ENCODE measurements at places on chromosomes 1 and 21.

DNA sequence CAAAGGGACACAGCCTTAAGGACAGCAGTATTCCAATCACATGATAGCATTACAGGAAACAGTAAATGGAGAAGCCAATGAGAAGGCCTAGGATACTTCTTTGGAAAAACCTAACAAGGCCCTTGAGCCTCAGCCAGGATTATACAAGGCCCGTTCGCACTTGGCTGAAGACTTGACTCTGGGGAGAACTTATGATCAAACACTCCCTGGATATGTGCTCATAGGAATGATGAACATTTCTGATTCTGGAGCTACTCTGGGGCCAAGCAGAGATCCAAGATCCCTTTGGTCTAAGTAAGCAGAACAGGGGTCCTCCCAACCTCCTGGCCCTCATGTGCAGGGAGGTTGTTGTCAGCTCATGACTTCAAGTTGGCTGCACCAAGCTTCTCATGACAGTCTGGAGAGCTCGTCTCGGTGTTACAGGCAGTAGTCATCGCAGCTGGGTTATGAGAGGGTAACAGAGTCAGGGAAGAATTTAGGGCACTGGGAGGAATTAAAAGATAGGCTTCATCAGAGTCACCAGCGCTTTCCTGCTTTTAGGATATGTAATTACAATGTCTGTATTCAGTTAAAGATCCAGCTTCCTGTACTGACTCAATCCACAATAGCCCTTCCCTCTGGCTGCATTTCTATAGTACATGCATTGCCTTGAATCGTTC, 92.5 kb upstream of the IRF2BP2 start:
- DNase-seq = no peak

DNA sequence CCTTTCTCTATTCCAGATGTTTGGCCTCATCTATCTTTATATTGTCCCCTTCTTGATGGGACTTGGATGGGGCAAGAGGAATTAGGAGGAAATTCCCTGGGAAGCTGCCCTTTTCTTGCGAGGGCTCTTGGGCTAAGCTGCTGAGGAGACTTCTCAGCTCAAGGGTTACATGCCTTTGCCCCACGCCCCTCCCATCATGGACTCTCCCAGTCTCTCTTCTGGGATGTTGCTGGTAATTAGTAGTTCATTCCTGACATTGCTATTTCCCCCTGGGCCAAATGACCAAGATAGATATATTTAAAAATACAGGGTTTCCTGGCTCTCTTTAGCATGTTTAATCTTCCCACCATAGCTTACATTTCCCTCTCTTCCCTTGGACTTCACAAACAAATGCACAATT, 90.6 kb upstream of the RALGPS2 start:
- DNase-seq = no peak

DNA sequence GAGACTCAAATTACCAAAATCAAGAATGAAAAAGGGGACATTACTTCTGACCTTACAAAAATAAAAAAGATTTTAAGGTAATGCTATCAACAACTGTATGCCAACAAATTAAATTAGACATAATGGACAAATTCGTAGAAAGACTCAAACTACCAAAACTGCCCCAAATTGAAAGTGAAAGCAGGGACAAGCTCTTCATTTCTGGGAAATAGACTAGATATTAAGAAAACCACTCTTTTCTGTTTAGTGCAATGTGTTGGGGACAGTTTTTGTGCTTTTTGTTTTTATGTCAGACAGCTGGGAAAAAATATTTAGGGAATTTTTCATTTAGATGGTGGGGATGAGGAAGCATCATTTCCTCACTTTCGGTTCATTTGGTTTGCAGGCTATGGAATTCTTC, 4.9 kb upstream of the GBP1 start:
- no peak for DNase-seq

GRCh38 chr1:180603223-180603849, 28.5 kb upstream of the XPR1 start:
- DNase-seq = no peak

- no peak for DNase-seq
These were observed 308.9 kb upstream of the RUNX1 start for GRCh38 chr21:35358008-35358407.

DNA sequence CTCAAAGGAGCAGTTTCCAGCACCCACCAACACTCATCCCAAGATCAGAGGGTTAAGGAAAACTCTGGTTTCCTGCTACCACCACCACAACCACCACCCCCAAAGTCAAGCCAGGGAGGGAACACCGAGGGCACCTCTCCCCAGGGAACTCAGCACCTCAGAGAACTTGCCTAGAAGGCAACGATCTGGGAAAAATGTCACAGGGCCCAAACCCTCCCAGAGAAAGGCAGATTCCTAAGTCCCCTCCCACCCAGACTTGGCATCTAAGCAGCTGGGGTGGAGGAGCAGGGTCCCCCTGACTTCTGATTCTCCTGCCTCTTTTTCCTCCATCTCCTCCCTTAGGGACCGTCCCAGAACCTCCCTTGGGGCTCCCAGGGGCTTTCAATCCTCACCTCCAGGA, 10.6 kb downstream of the KANK4 start:
- DNase-seq = no peak

DNA sequence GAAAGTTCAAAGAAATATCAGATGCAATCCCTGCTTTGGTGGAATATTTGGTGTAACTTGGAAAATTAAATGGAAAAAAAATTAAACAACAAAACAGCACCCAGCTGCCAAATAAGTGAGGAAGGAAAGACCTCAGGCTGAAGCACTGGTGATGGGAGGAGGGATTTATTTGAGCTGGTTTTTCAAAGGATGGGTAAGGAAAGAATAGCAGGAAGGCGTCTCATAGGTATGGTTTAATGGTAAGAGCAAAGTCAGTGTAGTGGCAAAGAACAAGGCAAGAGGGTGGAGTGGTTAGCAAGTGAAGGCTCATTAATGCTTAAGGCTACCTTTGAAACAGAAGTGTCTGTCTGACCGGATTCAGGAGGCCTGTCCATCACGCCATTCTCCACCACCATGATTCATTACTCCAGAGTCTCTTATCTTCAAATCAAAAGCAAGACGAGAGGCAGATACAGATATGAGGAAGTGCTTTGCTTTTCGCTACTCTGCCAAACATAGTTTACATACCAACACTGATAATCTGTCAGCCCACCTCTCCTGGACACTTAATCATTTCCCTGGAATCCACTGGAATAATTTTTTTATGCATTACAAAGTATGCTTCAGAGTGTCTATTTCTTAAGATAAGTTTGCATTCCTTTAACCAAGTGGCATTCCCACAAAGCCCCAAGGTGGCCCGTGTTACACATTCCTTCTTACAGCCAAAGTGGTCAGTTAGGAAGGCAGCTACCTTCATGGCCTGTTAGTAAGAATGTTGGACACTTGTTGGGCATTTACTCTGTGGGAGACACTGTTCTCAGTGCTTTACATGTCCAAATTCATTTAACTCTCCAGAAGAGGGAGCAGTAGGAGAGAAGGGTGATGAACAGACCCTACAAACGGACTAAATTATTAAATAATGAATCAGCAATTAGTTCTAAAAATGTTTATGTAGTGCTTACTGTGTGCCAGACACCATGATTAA, 146.6 kb downstream of the ROR1 start:
- no peak for DNase-seq

- peak; percentile 38 for DNase-seq
These were observed 29.3 kb downstream of the TNNT2 start for GRCh38 chr1:201348211-201348566.

GRCh38 chr1:109454497-109455133, 11.7 kb upstream of the SYPL2 start:
- DNase-seq = no peak

- DNase-seq = no peak
These were observed 39.0 kb downstream of the FOXO6 start for GRCh38 chr1:41400225-41400624.

Data from activated T-cell treated with anti-CD3 and anti-CD28 coated beads, Interleukin-2, amount 50 U/mL, for 72 hours (primary cell).